NCI-H1105 (cell line): ENCODE measurements at places on chromosomes 3 and 15.

DNA sequence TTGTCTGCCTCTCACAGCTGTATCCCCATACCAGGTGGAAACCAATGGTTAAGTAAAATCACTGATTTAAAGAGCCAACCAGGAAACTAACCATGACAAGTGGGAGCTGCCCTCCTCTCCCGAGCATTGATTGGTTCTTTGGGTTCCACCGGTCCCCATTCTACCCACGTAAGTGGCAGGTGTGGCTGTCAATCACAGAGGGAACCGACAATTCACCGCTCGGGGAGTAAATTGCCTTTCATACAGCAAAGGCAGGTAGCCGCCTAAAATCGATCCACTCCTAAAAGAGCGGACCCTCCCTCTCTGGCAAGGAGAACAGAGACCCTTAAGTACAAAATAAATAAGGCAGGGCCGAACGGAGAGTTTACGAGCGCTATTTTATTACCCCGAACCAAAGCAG lies 1.2 kb downstream of the ERC2 start:
- peak; percentile 83 for DNase-seq

DNA sequence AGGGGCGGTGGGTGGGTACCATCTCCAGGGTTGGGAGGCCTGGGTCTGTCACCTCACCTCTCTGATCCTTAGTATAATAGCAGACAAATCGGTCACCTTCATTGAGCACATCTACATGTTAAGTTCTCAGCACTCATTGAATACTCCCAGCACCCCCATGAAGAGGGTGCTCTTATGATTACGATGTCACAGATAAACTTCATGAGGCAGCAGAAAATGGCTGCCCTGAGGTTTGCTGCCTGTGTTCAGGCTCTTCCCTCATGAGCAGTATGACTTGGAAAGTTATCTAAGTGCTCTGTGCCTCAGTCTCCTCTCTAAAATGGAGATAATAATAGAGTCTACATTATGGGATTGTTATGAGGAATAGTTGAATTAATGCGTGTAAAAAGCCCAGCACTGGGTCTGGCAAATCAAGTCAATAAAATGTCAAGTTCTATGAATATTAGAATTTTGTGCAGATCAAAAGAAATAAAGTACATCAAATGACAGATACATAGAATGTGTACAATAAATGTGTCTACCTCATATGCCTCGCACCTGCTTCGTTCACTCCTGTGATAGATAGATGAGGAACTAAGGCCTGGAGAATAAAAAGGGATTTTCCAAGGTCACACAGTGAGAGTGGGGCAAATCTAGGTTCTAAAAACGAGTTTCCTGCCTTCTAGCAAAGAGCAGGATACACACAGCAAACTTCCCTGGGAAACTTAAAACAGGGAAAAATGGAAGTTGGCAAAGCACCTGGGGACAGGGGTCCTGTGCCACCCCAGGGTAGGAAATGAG lies 142.2 kb upstream of the MRPS22 start:
- no peak for DNase-seq

- no peak for DNase-seq
Observed at GRCh38 chr3:62793946-62794345, 81.3 kb downstream of the CADPS start.

DNA sequence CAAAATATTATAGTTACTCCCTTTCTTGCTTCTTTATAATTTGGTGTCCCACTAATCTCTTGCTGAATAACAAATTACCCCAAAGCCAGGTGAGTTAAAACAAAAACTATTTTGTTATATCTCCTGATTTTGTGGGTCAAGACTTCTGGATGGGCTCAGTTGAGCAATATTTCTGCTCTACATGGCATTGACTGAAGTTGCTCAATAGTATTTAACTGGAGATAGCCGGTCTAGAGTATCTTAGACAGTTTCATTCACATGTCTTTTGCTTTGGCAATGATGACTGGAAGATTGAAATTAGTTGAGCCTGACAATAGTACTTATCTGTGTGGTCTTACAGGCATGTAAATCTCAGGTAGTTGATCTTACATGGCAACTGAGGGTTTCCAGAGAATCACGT lies 51.0 kb upstream of the TP63 start:
- no peak for DNase-seq

DNA sequence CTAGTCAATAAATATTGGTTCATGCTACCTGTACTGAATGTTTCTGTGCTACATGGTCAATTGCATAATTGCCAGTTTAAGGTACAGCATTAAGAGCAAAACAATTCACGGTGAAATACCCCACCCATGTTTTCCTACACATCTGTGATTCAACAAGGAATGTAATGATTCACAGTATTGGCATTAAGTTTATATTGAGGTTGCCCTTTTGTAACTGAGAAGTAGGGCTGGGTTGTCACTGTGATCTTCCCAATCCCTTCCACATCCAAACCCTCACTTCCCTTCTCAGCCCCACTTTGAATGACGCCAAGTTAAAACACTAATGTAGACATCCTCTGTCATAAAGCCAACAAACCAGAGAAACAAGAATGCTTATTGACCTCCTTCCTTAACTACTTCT lies 112.0 kb upstream of the TJP1 start:
- no peak for DNase-seq

GRCh38 chr3:53616321-53616720 lies 121.9 kb downstream of the CACNA1D start:
- DNase-seq, result no peak

DNA sequence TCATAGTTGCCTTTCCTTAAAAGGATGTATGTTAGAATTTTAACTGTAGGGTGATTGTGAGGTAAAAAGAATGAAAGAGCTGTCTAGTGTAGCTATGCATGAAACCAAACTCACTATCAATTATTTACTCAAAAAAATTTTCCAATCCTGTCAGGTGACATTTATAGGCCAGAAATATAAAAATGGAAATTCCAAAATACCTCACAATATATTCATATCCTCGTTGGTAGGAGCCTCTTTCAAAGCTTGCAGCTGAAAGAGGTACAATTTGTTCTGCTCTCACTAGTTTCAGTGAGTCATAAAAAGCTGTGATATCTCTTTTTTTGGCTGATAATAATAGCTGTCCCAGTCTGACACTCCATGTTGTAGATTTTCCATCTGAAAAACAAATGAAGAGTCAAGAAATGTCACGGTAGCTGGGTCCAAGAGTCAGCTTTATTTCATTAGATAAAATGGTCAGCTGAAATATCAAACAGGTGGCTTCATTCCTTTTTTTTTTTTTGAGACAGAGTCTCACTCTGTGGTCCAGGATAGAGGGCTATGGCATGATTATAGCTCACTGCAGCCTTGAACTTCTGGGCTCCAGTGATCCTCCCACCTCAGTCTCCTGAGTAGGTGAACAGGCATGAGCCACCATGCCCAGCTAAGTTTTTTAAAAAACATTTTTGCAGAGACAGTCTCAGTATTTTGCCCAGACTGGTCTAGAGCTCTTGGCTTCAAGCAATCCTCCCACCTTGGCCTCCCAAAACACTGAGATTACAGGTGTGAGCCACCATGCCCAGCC lies 50.8 kb upstream of the XRN1 start:
- DNase-seq, result no peak

GRCh38 chr3:101255441-101255840 lies 64.9 kb downstream of the IMPG2 start:
- DNase-seq, result no peak

DNA sequence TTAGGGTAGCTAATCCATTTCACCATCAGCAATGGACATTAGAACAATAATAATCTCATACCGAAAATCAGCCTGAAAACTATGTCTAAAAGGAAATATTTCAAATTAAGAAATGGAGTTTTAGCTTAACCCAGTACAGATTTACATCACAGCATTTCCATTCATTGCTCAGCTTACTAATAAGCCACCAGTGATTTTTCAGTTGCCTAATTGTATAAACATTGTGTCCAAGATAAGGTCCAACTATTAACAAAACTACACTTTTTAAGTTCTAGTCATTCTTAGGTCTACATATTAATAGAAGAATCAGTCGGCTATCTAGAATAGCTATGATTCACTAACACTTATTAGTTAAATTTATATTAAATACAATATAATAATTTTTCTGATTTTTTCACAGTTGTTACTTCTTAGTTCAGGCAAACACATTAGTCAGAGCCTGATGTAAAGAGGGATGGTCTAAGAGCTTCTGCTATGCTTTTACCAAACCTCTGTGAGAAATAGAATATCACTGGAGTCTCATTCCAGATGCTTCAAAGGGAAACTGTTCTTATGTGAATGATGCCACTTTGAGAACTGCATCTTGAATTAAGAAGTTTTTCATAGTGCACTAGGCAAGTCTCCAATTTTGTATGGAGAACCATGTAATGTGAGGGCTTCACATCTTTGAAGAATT lies 74.1 kb downstream of the CMSS1 start:
- DNase-seq, result no peak

GRCh38 chr3:4757575-4758248 lies 221.5 kb upstream of the BHLHE40 start:
- no peak for DNase-seq

DNA sequence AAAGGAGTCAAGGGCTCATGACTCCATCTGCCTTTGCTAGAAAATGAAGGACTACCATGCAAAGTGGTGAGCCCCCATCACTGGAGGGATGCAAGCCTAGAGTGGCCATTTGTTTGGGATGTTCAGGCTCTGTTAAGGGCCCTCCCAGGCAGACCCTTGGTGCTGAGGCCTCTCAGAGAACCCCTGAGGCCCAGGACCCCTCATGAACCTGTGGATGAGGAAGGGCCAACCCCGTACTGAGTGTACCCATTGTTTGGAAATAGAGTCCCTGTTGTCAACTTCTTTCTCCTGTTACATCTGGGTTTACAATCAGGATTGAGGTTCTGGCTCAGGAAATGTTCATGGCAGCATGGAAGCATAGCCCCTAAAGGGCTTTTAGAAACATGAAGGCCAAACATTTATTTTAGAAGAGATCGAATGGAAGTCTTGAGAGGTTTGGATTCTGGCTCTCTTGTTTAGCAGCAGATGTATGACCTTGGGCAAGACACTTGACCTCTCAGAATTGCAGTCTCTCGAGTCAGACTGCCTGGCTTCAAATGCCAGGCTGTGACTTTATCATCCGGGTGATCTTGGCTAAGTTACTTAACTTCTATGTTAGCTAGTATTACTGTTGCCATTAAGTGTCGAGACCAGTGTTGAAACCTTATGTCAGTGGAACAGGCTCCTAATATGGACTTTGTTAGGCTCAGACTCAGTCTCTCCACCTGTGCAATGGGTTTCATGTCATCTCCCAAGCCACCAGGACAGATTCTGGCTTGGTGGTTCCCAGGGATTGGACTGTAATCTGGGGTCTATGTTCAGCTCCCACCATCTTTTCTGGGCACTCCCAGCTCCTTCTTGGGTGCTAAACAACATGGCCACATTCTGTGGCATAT lies 12.4 kb downstream of the ITGA11 start:
- no peak for DNase-seq

GRCh38 chr15:98903377-98904018 lies 104.1 kb downstream of the PGPEP1L start:
- no peak for DNase-seq

GRCh38 chr3:128515967-128516366 lies 23.0 kb upstream of the GATA2 start:
- no peak for DNase-seq

DNA sequence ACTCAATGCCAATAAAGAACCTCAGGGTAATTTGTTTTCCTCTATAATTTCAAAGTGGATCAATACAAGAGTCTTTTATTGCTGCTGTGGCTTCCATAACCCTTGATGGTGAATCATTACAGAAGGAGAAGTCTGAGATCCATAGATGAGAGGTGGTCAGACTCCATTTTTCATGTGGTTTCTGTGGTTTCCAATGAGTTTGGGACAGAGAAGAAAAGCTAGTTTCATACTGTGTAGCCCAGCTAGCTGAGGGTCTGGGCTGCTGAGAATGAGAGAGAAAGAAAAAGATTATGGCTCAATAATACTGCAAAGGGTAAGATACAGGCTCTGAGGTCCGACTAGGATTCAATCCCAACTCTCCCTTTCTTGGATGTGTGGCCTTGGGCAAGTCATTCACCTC lies 180.6 kb upstream of the LRRN1 start:
- no peak for DNase-seq

GRCh38 chr15:86329311-86330013 lies 249.8 kb downstream of the AGBL1 start:
- no peak for DNase-seq

DNA sequence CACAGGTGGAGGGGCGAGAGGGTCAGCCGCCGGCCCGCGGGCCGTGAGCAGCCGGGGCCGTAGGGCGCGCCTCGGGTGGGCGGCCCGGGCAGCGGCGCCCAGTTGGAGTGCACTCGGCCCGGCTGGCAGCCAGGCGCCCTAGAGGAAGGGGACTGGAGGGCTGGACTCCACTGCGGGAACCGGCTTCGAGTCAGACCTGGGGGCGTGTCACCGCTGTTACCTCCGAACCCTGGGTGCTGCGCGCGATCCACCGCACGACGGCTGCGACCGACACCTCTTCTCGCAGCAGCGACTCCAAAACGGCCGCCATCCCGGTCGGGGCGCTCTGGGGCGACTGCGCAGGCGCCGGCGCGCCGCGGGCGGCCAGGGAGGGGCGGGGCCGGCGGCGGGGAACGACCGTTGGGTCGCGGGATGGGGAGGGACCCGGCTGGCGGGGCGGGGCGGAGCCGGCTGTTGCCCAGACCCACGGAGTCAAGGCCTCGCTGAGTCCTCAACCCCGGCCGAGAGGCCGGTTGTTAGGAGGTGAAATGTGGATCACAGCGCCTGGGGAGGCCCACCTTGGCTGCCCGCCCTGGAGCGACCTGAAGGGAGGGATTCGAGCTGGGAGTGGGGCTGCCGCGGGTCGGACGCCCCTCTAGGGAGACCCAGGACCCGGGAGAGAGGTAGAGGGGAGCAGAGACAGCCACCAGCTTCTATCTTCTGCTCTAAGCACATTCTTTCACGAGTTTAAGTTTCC lies at the start of gene CDAN1:
CDAN1 (minus strand) TSS at position 336 of the 736 bp plus-strand sequence; CDS start at position 310, 26 bp downstream.
- peak; percentile 75 for DNase-seq

GRCh38 chr3:55554634-55555425 lies 67.7 kb upstream of the WNT5A start:
- DNase-seq, result no peak

GRCh38 chr15:59879506-59880265 lies 124.4 kb upstream of the FOXB1 start:
- DNase-seq, result no peak

DNA sequence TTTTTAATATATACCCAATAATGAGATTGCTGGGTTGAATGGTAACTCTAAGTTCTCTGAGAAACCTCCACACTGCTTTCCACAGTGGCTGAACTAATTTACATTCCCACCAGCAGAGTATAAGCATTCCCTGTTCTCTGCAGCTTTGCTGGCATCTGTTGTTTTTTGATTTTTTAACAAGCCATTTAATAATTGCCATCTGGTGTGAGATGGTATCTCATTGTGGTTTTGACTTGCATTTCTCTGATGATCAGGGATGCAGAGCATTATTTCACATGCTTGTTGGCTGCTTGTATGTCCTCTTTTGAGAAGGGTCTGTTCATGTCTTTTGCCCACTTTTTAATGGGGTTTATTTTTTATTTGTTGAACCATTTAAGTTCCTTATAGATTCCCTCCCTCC lies 75.0 kb upstream of the EPHB3 start:
- DNase-seq, result no peak

GRCh38 chr3:194688946-194689345 lies 3.3 kb downstream of the FAM43A start:
- no peak for DNase-seq

- DNase-seq, result no peak
Observed at GRCh38 chr3:57127891-57128518, 37.1 kb downstream of the IL17RD start.
